ENCODE measurements at places on chromosomes 7 and 10.

- DNase-seq: no peak
These were observed 328 bp downstream of the ESYT2 start for GRCh38 chr7:158829021-158829341.

- no peak for DNase-seq
These were observed 162.2 kb downstream of the IMMP2L start for GRCh38 chr7:111400088-111400487.

GRCh38 chr7:139725077-139725476 lies 52.7 kb downstream of the HIPK2 start:
- DNase-seq: no peak

GRCh38 chr10:1292611-1293031 lies 236.4 kb downstream of the WDR37 start:
- no peak for DNase-seq

GRCh38 chr7:66326501-66327215 lies 121.5 kb downstream of the TPST1 start:
- DNase-seq: no peak

- no peak for DNase-seq
These were observed 356.3 kb upstream of the GALNT17 start for GRCh38 chr7:70775570-70776156.

GRCh38 chr10:124145109-124145870 lies 51.9 kb upstream of the CHST15 start:
- DNase-seq: no peak

DNA sequence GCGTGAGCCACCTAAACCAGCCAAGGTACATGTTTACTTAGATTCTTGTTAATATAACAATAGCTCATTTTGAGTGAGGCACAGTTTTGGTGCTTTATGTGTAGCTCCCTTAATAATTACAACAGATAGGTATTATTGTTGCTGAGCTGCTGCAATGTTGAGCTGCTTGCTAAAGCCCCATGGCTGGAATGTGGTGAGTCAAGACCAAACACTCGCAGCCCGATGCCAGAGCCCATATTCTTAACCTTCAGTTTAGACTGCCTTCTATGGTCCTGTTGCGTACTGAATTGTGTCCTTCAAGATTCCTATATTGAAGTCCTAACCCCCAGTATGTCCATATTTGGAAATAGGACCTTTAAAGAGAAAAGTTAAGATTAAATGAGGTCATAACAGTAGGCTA lies 407.1 kb downstream of the NEBL start:
- DNase-seq: no peak

DNA sequence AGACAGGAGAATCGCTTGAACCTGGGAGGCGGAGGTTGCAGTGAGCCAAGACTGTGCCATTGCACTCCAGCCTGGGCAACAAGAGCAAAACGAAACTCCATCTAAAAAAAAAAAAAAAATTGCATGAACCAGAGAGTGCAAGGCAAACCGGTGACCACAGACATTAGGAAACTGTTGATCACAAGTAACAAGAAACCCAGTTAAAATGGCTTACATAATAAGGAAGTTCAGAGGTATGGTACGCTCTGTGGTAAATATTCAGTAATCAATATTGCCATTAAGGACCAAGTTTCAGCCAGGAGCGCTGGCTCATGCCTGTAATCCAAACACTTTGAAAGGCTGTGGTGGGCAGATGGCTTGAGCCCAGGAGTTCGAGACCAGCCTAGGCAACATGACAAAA lies 9.2 kb upstream of the NT5C2 start:
- no peak for DNase-seq

- DNase-seq: no peak
These were observed 154.7 kb downstream of the PON1 start for GRCh38 chr7:95169678-95170077.

DNA sequence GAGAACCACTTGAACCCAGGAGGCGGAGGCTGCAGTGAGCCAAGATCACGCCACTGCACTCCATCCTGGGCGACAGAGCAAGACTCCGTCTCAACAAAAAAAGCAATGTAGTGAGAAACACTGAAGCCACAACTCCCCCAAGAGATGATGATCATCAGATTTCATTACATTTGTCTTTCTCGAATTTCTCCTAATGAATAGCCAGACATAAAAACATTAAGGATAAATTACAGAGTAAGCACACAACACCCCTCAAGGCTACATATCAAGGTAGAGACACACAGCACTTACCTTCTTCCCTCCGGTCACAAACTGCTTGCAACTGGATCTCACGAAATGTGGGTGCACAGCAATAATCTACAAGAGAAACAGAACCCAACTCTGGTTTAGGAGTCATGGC lies 91.5 kb downstream of the VPS41 start:
- no peak for DNase-seq
